ENCODE measurements at places on chromosomes 16 and 17.

DNA sequence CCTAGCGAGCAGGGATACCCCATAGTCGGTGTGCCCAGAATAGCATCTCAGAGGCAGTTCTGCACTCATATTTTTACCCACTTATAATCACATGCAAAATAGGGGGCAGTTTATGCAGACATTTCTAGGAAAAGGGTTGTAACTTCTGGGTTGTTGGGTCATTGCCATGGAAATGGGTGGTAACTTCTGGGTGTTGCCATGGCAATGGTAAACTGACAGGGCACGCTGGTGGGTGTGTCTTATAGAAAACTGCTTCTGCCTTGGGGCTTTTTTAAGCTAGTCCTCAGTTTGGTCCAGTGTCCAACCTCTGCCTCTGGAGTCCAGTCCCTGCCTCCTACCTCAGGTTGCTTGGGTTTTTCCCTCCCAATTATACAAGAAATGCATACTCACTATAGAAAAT, 7.4 kb upstream of the SPAG9 start:
- DNase-seq, result no peak

DNA sequence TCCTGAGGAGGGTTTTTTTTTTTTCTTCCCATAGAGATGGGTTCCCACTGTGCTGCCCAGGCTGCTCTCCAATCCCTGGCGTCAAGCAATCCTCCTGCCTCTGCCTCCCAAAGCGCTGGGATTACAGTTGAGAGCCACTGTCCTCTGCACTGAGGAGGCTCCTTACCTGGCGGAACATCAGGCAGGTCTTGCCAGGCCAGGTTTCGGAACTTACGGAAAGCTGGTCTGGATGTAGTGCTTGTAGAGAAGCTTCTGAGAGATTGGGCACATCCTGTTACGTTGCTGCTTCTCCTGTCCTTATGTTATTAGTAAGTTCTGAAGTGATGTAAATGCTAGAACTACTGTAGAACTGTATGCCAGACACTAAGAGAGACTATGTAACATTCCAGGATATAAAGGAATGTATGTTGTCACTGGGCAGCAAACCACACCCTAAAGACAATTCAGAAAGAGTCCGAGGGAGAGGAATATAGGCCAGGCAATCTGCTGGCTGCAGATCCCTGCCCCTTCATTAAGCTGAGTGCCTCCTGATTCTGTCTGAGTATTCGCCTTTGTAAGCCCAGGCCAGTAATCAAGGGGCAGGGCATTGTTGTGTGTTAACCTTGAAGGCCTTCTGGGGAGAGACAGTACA, 21.1 kb downstream of the ETV4 start:
- DNase-seq, result no peak

- DNase-seq, result no peak
Measured at GRCh38 chr17:4498461-4499397, at the start of gene SPNS2. Gene SPNS2, plus strand, starts transcription at chr17:4498881. Its CDS starts 167 bp downstream, at chr17:4499048.

- no peak for DNase-seq
Measured at GRCh38 chr17:37261286-37261685, 114.5 kb upstream of the C17orf78 start.

GRCh38 chr17:82186221-82186620, 26.4 kb downstream of the CCDC57 start:
- DNase-seq, result no peak

- DNase-seq, result no peak
Measured at GRCh38 chr16:3513892-3514583, 13.2 kb downstream of the CLUAP1 start.

DNA sequence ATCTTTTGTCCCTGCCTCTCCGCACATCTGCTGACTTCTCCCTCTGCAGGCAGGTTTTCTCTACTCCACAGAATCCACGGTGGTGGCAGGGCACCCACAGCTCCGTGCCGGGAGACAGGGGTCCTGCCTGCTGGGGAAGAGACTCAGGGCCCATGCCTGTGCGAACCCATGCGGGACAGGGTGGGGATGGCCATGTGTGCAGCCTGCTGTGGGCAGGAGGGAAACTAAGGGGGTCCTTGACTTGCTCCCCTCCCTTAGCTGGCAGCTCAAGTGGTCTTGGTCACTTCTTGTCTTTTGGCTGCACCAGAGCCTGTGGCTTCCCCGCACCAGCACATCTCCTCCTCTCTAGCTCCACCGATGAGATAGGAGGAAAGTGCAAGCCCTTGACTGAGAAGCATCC, 69.8 kb downstream of the SLC5A11 start:
- DNase-seq, result no peak
